Stimulated activated CD4-positive, alpha-beta T cell treated with anti-CD3 and anti-CD28 coated beads, Interleukin-12 subunit alpha, Interleukin-12 subunit beta, amount 100 ng/mL, for 24 hours (primary cell): ENCODE measurements at places on chromosomes 7 and 10.
A peak's percentile ranks its signal among the peaks of the same experiment; 100 is the strongest.

DNA sequence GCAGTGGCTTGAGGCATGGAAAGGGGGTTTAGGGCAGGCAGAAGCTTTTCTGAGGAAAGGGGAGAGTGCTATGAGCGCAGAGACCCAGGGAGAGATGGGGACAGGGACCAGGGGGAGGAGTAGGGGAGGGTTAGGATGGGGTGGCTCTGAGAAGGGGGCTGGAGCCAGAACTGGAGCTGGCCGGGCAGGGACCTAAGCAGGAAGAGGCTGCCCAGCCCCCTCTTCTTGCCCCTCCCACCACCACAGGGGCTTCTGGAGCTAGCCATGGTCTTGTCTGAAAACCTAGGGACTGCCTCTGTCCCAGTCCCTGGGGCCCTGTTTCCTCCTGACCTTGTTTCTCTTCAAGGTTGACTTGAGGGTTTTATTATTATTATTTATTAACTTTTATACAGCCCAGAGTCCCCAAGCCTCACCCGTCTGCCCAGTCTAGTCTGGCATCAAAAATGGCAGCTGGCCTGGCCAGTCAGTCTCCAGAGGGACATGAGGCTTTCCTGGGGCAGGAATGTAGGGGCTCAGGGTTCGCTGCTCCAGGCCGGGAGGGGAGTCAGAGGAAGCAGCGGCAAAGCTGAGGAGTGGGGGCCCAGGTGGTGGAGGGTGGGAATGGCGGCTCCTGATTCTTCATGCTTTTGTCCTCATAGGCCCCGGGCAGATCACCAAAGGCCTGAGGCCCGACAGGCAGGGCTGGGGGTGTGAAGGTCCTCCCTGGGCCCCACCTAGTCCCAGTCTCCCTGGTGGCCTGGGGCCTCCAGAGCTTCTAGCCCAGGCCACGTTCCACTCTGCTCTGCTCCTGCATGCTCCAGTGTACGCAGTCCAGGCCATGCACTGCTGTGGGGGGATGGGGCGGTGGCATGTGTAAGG, 5.7 kb downstream of the TRIM8 start:
- no peak for DNase-seq

- no peak for DNase-seq
Measured at GRCh38 chr7:44063894-44064651, 1.3 kb downstream of the PGAM2 start.

- DNase-seq: no peak
Measured at GRCh38 chr10:92712016-92712889, 22.5 kb downstream of the HHEX start.

DNA sequence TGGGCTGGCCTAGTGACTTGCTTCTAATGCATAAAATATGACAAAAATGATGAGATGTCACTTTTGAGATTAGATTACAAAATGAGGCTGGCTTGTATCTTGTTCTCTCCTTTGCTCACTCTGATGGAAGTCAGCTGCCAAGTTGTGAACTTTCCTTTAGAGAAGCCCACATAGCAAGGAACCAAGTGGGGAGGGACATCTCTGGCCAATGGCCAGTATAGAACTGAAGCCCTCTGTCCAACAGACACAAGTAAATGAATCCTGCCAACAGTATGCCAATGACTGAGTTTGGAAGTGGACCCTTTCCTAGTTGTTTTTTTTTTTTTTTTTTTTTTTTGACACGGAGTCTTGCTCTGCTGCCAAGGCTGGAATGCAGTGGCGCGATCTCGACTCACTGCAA, 3.3 kb downstream of the ZC3HC1 start:
- no peak for DNase-seq

- no peak for DNase-seq
Measured at GRCh38 chr10:96708456-96708855, 11.9 kb downstream of the PIK3AP1 start.

- DNase-seq: no peak
Measured at GRCh38 chr10:7300384-7300971, 110.4 kb downstream of the SFMBT2 start.

DNA sequence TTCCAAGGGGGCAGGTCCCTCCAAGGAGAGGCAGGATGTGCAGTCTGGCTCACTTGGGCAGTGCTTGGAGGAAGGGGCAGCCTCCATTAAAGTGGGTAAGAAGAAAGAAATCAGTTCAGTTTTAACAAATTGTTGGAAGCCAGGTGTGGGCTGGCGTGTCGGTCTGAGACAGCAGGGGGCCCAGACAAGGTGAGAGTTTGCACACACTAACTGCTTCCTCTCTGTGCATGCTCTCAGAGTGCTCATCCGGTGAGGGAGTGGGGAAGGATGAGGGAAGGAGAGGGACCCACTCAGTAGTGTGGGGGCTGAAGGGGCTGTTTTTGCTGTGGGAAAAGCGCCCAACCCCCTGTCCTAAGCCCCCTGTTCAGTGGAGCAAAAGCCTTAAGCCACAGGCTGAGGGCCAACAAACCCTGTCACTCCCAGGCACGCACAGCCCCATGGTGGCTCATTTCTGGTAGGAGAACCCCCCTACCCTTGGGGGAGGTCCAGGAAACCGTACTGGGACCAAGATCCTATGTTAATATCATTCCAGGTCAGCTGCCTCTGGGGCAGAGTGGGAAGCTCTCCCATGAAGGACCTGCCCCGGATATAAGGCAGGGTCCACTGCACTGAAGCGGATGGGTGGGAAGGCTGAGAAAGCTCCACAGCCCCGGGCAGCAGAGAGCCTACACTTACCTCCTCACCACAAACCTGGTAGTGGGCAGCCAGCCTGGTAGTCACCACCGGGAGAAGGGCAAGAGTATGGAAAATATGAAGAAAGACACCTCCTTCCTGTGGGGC, 5.1 kb upstream of the PCBD1 start:
- no peak for DNase-seq

- no peak for DNase-seq
Measured at GRCh38 chr10:122233857-122234348, 37.2 kb upstream of the BTBD16 start.

GRCh38 chr10:58546722-58547445, 34.2 kb downstream of the BICC1 start:
- no peak for DNase-seq

DNA sequence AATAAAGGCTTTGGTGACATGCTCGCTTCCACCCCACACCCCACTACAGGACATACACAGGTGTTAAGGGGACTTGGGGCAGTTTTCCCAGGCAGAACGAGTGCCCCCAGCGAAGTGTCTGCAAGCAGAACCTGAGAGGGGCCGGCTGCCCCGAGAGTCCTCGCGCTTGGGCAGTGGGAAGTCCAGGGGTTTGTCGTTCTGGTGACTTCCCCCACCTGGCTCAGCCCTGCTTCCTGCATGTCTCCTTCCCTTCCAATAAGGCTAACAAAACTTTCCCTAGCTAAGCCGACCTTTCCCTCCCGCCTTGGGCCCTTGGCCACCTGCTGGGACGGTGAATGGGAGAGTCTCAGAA, 916 bp downstream of the VWA2 start:
- DNase-seq: no peak

DNA sequence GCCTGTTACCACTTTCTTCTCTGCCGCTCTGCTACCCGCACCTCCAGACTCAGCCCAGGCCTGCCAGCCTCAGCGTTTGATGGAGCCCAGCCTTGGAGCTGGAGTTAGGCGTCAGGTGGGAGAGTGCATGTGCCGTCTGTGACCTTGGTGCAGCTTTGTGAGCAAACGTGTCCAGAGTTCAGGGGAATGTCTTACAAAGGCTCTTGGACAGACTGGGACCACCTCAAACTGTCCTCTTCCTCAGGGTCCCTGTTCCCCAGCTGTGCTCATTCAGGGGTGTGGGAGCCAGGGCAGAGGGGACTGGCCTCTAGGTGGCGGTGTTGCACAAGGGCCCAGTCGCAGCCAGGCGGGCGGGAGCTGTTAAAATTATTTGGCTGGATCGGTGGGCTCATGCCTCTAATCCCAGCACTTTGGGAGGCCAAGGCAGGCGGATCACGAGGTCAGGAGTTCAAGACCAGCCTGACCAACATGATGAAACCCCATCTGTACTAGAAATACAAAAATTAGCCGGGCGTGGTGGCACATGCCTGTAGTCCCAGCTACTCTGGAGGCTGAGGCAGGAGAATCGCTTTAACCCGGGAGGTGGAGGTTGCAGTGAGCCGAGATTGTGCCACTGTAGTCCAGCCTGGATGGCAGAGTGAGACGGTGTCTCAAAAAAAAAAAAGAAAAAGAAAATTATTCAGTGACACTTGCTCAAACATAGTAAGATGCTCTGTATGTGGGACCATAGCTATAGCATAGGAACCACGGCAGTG, 89.2 kb downstream of the ADCY1 start:
- DNase-seq: peak; percentile 6

DNA sequence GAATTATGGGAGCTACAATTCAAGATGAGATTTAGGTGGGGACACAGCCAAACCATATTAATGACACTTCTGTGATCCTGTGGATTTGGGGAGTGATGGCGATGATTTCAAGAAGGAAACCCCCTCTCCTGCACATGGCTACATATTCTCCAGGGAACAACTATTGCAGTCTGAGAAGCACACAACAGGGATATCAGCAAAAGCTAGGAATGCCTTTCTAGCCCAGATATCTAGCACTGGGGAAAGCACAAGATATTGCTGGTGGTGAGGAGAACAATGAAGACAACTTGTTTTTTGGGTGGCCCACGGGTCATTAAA, 24.3 kb downstream of the EPDR1 start:
- no peak for DNase-seq

DNA sequence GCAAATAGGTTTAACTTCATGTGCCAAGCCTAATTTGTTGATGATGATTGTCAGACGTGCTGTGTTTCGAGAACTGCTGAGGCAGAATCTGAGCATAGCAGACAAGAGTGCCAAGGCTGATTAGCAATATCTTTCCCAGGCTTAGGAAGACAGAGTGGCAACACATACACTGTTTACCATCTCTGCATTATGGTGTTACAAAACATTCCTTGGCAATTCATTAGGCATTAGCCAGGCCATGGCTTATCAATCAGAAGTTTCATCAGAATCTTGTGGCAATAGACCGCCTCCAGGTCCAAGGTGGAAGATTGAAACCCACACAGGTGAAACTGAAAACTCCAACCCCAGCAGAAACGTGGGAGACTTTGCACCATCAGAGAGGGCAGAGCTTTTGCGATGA, 148.5 kb downstream of the AOAH start:
- DNase-seq: no peak

DNA sequence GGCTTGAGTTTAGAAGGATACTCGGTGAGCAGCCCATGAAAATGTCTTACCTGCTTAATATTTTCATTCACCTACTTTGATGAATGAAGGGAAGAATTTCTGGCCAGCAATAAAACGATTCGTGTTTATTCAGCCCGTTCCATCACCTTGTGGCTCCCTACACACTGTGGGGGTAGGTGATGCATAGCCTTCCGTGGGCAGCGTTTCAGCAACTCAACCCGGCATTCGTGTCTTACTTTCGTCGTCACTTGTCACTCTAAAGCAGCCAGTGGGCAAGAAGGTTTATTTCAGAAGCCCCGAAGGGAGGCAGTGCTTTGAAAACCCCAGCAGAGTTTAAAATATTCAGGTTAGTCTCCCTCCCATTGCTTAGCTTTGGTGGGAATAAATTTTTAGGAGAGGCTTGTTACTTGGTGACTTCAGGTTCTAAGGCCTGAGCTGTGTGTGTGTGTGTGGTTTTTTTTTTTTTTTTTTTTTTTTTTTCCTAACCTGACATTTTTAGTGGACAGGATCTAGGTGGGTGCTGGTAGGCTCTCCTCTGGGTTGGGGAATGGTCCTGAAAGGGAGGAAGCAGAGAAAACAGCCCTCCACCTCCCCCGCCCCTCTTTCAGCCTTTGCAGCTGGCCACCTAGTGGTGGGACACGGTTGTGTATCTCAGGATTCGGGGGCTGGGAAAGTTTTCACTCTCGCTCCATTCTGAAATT, 1.8 kb downstream of the GRK5 start:
- peak; percentile 56 for DNase-seq

GRCh38 chr7:101913247-101913721, 95.9 kb downstream of the CUX1 start:
- DNase-seq: no peak
